ENCODE measurements at places on chromosomes 5 and 9.

DNA sequence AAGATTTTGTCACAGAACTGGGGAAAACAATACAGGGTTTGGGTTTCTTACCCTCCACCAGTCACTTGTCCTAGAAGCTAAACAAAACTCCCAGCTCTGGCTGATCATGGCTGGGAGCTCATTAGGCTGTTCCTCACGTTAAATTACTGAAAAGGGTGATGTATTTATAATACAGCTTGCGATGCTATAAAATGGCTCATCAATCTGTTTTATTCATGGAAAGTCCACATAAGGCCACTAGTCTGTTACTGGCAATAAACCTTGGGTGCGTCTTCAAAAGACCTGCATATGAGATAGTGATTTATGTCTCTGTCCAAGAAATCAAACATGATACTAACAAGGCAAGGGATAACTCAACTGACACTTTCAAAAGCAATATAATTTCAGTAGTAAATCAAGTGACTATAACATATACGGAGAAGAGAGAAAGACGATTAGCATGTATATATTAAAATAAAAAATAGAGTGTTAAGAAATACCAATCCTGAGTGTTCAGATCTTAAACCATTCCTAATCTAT is 219.0 kb downstream of the BNC2 start:
- no peak for DNase-seq

DNA sequence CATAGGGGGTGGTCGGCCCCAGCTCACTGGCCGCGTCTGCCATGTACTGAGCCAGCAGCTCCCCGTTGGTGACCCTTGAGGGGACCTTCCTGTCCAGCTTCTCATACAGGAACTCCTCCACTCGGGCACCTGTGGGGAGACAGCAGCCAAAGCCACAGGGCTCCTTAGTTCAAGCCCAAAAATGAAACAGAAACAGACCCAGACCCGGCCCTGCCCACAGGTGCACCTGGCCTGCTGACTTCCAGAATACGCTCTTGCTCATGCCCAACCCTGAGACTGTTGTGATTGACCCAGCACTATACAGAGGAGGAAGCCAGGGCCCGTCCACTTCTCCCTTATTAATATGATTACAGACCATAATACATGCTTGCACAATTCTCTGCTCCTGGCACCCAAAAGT is 7.0 kb downstream of the SH3GLB2 start:
- no peak for DNase-seq

- DNase-seq, result peak; percentile 48
Observed at GRCh38 chr5:141369994-141370848, at the start of gene PCDHGB3. Gene PCDHGB3, plus strand, starts transcription at chr5:141370242. Its CDS starts 153 bp downstream, at chr5:141370395.

DNA sequence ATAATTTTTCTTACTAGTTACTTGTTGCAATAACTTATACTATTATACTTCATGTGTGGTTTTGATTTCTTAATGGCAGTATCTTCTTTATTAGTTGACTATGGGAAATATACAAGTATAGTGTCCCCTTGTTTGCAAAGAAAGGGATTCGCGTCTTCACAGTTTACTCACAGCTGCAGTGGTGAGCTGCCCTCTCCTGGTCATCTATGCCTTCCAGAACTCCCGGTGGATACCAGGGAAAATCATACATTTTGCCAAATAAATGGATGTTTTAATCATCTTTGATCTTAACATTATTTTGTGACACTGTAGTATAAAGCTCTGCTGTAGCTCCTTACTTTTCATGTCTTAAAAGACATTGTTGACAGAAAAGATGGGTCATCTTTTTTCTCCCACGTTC is 142.0 kb downstream of the ZCCHC7 start:
- DNase-seq, result no peak

GRCh38 chr5:60196385-60197113 is 303.0 kb upstream of the PDE4D start:
- no peak for DNase-seq

DNA sequence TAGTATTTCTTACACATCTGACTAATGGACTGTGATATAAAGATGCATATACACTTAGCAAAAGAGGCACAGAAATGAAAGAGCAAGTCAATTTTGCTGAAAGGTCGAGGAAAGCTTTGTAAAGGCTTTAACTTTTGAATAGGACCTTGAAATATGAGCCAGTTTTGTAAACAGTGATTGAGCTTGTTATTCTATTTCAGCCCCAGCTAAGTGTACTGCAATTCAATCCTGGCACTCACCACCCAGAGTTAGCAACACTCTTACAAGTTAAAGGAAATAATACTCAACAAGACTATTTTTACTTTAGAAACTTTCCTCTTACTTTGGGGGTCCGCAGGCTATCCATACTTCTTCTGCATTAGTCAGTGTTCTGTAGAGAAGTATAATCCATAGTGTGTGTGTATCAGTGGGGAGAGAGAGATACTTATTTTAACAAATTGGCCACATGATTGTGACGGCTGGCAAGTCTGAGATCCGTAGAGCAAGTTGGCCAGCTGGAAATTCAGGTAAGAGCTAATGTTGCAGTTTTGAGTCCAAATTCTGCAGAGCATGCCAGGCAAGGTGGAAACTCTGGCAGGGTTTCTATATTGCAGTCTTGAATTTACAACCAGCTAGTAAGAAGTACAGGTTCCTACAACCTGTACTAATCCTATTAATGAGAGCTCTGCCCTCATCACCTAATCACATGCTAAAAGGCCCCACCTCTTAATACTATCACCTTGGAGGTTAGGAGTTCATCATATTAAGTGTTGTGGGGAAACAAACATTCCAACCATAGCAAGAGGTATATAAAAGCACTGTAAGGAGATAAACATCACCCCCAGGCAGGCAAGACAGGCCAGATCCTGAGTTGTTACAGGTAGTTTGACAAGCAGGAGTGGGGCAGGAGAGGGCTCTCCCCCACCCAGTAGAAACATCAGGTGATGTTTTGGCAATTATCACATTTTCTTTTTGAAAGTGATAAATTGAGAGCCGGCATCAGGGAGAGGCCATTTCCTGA is 33.6 kb downstream of the IL7R start:
- DNase-seq, result no peak
